ENCODE measurements at places on chromosomes 16 and 17.

DNA sequence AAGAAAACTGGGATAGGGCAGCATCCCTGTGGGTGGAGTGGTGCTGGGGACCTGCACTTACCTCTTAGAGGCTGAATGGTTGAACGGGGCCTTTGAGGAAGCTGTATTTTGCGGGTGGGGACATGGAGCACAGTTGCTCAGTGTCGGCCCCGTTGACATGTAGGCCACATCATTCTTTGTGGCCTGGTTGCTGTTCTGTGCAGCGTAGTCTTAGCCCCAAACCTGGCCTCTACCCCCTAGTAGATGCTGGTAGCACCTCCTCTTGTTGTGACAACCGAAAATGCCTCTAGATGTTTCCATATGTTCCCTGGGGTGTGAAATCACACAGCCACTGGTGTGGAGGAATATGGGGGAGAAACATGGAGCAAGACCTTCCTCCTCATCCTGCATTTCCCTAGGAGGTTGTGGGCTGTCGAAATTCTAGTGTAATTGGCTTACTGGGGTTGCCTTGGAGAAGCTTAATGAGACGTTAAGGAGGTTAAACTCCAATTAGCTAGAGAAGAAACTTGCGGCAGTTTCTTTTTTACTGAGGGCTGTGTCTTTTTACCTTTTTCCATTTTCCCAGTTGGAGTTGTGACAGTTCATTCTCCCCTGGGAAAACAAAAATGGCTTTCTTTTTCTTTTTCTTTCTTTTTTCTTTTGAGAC is 9.4 kb downstream of the ABCC1 start:
- DNase-seq: no peak

- peak; percentile 41 for DNase-seq
These were observed at the start of gene DPEP3 for GRCh38 chr16:67979955-67980678. Gene DPEP3 (minus strand): TSS chr16:67980499. CDS start chr16:67980380, 119 bp downstream.

GRCh38 chr16:8554881-8555280 is 35.4 kb downstream of the TMEM114 start:
- DNase-seq: no peak

DNA sequence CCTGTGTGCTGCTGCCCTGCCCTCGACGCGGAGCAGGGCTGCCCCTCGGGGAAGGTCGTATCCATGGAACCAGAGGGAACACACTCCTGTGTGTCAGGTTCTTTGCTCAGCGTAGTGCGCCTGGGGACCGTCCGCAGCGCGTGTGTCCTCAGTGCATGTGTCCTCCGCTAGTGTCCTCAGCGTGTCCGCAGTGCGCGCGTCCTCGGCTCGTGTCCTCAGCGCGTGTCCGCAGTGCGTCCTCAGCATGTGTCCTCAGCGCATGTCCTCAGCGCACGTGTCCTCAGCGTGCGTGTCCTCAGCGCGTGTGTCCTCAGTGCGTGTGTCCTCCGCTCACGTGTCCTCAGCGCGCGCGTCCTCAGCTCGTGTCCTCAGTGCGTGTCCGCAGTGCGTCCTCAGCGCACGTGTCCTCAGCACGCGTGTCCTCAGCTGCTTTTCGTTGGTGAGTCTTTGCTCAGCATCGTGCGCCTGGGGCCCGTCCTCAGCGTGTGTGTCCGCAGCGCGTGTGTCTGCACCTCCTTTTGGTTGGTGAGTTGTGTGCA is 59.2 kb upstream of the ZNF750 start:
- DNase-seq: no peak

- DNase-seq: no peak
These were observed 6.3 kb upstream of the ITGA3 start for GRCh38 chr17:50049636-50050035.

All from GM06990 (cell line).